Endodermal cell (in vitro differentiated cells): ENCODE measurements at places on chromosomes 1 and 21.
A peak's percentile ranks its signal among the peaks of the same experiment; 100 is the strongest.

DNA sequence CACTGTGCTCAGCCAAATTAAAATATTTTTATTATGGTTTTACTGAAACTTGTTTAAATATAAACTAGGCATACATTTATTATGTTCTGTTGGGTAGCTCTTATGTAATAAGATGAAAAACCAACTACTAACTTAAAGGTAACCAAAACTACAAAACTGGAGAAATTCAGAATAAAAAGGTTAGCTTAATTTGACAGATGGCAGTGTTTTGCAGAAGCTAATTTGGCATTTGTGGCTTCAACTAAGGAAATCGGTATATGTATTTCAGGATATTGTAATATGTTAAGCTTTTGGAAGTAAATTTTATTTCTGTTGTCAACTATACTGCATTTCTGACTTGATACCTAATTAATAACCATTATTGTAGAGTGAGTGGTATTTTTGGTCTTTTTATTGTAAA, 18.8 kb downstream of the USP25 start:
- no peak for DNase-seq

- no peak for DNase-seq
Observed at GRCh38 chr1:222187566-222188332, 360.2 kb downstream of the HHIPL2 start.

GRCh38 chr1:109444346-109444745, 18.1 kb upstream of the PSMA5 start:
- DNase-seq = no peak

DNA sequence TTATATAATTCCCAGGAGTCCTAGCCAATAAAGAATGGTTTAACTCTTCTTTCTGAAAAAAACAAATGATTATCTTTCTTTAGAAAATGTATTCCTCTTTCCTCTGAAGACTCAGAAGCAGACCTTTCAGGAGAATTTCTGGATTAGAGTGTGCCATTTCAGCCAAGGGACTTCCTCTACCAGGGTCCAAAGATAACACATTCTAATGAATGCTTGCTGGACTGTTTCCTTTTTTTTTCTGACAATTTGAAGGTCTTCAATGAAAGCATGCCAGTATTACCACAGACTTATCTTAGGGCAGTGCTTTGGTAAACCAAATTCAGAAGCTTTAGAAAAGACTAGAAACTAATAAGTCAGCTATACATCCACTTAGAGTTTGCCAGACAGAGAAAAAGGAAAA, 80.5 kb downstream of the RERE start:
- DNase-seq = no peak

DNA sequence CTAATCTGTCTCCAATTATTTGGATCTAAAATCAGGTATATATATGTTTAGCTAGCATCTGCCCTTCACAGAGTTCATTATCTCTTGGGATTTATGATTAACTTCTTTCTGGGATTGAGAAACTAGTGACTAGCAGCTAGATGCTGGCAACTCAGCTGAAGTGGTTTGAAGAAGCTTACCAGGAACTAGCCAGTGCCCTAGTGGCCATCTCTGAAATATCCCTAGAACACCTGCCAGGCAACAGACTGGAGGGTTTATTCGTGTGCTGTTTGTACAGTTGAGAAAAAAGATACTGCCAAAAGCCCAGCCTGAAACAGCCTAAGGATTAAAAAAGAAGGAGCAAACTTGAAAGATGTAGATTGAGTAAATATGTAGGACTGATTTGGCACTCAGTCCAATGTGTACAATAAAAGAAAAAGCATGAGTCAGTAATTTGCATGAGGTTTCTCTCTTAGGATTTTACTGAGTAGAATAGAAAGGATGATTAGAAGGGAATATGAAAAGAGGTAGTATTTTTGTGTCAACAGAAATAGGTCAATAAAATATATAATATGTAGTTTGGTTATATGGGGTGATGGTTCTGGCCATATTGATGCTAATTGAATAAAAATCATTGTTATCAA, 1144.6 kb upstream of the ADGRL2 start:
- DNase-seq = peak; percentile 76

DNA sequence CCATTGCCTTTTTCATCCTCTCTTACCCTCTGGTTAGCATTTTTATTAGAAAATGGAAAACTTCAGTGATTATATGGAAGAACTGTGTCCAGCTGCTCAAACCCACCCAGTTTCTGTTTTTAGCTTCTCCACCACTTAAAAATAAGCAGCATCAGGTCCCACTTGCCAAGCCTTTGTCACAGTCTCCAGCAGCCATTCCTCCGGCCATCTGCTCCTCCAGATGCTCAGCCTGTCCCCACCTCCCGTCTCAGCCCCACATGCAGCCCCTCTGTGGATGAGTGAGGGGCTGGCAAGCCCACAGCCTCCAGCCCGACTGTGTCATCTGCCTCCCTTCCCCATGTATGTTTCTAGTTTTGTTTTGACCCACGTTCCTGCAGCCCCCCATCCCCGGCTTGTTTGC, 289.7 kb downstream of the HHAT start:
- no peak for DNase-seq
